ENCODE measurements at places on chromosomes 16 and 17.
A peak's percentile ranks its signal among the peaks of the same experiment; 100 is the strongest.

- no peak for DNase-seq
Measured at GRCh38 chr17:50260501-50260911, 13.8 kb upstream of the TMEM92 start.

GRCh38 chr17:2571523-2572303 is 21.7 kb upstream of the PAFAH1B1 start:
- no peak for DNase-seq

DNA sequence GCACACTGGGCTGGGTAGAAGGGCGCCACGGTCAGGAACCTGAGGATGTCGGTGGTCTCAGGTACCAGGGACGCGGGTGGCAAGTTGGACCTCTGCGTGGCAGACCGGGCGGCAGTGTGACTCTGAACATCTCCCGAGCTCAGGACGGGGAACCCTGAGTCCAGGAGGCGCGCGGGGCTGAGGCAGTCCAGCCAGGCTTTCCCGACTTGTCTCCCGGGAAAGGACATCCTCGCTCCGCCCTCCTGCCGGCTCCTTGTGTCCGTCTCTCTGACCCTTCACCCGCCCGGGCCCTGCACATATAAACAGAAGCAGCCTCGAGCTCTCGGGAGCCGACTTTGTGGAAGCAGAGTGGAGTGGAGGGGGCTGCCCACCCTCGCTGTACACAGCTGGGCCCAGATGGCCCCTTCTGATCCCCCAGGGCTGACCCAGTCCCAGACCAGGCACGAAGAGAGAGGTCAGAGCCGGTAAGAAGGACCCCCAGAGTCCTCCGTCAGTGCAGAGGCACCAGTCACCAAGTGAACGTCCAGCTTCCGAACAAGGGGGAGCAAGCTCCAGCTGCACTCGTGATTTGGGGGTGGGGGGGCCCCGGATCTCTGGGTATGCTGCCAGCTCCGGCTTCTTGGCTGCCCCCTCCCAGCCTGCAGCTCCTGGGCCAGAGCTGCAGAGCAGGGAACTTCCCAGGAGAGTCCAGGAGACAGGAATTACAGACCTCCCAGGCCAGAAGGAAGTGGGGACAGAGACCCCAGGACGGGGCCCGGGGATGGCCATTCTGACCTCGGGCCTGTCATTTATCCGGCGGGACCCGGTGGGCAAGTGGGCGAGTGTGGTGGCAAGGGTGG is 8.5 kb upstream of the P2RX1 start:
- no peak for DNase-seq

DNA sequence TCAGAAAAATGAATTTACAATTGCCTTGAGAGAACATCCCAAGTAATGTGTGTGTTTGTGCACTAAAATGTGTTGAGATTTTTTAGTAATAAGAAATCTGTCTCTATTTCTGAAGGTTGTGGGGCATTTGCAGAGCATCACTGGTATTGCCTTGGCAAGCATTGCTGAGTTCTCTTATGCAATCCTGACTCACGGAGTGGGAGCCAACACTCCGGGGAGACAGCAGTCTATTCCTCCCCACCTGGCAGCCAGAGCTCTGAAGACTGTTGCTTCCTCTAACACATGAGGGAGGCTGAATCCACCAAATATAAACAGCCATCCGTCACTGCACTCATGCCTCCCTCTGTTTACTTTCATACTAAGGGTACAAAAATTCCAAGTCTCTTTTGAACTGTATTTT is 10.6 kb downstream of the CNTD1 start:
- no peak for DNase-seq

- DNase-seq = no peak
Measured at GRCh38 chr17:27525836-27526603, 69.8 kb downstream of the KSR1 start.

- no peak for DNase-seq
Measured at GRCh38 chr16:4006397-4006999, 109.7 kb downstream of the ADCY9 start.

DNA sequence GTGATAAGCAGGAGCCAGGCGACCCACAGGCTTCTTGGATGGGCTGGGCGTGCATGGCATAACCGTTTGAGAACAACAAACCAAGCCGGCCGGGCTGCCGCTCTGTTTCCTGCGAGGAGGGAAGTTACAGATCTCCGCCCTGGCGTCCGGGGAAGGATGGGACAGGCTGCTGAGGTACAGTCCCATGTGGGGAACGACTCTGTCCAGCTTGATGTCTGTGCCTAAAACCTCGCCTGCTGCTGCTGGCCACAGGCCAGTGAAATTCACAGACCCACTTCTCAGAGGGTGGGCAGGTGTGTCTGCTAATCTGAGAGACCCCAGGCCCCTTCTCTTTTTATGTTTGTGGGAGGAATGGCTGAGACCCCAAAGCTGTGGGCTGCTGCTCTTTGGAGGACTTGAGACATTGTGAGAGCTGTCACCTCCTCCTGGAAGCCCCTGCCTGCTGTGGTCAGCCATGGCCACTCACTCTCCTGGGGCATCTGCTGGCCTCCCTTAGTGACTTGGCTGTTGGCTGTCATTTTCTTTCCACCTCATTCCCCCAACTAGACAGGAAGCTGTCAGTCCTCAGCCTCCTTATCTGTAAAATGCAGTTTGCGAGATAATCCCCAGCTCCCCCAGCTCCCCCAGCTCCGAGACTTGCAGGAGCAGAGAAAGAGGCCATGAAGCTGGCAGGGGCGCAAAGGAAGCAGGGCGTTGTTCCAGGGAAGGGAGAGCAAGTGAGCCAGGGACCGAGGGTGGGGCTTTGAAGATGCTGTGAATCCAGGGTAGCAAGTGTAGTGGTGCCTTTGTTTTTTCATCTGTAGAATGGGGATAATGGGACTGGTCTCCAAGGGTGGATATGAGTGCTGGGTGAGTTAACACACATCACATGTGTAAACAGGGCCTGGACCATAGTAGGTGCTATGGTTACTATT is 51.0 kb downstream of the CMIP start:
- no peak for DNase-seq

DNA sequence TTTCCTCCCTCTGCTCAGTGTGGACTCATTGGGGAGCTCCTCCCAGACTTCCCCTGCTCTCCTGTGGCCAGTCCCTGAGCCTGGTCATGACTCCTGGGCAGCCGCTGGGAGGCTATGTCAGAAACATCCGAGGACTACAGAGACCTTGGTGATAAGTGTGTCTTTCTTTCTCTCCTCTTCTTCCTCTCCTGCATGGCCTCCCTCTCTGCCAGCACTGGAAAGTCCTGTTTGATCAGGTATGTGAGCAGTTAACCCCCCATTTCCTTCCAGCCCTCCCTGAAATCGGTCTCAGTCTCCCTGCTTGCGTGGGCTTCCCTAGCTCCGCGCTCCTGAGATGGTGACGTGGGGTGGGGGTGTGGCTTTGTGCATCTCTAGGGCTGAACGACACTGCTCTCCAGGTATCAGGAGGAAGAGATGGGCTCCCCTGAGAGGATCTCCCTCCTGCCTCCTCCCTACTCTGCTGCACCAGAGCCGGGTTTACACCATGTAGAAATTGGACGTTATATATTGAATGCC is 2.1 kb downstream of the RHBDL3 start:
- DNase-seq = no peak

DNA sequence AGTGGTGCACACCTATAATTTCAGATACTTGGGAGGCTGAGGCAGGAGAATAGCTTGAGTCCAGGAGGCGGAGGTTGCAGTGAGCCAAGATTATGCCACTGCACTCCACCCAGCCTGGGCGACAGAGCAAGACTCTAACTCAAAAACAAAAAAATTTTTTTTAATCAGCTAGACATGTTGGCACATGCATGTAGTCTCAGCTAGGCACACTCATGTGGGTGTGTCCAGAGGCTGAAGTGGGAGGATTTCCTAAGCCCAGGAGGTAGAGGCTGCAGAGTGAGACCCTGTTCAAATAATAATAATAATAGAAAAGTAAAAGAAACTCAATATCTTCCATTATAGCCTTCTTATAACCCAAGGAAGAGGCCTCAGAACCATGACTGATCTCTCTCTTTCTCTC is 11.5 kb upstream of the ARHGAP17 start:
- no peak for DNase-seq

DNA sequence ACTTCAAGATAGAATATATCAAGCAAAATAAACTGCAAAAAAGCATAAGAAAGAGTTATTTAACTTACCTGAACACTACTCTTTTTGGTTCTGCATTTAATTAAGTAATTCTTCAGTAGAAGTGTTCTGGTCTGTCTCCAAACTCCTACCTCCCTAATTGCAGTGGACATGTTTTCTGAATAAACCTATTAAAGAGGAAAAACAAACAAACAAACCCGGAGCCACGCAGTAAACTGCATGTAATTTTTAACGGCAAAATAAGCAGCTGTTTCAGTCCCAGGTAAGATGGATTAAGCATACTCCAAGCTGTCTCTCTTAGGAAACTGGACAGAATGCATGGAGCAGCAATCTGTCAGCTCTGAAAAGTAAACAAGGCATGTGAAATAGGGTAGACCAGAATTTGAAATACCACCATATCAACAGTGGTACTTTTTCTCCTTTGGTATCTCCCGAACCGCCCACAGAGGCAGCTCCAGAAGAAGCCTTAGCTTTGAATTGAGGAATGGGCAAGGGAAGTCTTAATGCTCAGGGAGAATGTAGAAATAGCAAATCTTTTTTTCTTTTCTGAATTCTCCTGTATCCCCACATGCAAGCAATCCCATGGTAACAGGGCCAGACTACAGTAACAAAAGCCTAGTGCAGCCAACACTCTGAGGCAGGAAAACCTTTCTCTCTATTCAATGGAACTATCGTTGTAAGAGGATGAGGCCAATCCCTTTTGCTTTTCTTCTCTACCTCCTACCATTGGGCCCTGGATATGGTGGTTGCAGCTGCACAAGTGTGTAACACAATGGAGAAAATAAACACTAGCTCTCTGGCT is 12.5 kb downstream of the ABCA5 start:
- DNase-seq = no peak

GRCh38 chr17:9368631-9369030 is 207.0 kb downstream of the STX8 start:
- no peak for DNase-seq

DNA sequence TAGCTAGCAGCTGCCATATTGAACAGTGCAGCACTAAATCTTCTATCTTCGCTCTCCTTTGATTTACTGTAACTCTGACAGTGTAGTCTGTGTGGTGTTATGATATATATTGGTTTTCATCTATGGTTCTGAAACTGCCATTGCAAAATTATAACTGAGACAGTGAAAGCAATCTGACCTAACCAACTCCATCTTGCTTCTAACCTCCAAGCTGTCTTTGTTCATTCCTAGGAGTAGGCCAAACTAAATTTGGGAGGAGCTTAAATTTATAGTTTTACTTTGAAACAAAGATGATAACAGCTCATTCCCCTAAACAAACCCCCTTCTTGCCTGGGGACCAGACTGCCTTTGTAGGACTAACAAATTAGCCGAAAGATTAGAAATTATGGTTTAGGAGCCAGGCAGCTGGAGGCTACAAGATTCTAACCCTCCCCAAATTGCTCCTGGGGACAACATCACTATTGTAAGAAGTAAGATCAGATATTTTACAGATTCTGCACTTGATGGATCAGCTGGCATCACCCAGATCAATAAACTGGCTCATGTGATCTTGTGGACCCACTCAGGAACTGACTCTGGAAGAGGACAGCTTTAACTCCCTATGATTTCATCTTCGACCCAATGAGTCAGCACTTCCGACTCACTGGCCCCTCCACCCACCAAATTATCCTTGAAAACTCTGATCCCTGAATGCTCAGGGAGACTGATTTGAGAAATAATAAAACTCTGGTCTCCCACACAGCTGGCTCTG is 47.0 kb upstream of the FBXO47 start:
- no peak for DNase-seq

DNA sequence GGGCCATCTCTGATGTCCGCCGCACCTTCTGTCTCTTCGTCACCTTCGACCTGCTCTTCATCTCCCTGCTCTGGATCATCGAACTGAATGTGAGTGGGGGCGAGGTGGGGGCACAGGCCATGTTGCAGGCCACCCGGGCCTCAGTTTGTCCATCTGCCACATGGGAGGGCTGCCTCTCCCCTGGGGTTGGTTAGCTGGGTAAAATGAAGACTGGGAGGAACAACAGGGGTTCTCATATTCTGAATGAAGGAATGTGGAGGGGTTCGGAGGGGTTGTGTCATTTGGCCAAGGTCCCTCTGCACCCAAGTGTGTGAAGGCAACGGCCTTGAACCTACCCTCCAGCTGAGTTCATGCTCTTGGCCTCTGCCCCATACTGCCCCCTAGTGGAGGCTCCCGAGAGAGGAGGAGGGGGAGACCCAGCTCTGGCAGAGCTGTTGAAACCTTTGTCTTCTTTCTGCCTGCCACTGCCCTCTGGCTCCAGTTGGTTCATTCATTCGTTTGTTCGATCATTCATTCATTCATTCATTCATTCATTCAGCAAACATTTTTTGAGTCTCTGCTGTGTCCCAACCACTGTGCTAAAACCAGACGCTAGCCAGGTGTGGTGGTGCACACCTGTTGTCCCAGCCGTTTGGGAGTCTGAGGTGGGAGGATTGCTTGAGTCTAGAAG is 11.4 kb upstream of the TCAP start:
- DNase-seq = peak; percentile 88

GRCh38 chr16:25279491-25279890 is 21.8 kb upstream of the ZKSCAN2 start:
- DNase-seq = no peak

DNA sequence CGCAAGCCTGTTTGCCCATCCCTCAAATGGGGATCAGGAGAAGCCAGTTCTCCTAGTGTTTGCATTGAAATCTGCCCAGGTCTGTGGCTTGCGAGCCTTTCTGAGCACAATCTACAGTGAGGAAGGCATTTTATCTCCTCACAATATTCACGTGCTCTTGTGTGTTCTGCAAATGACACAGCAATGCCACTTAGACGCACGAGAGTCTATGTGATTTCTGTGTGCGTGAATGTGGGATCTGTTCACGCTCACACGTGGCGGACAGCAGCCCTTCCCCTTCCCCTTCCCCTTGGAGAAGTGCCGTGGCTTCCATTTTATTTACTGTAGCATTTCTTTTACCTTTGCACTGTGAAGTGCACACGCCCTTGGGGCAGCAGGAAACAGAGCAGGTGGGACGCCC is 17.7 kb upstream of the CBFA2T3 start:
- no peak for DNase-seq
